Right renal pelvis (tissue), 4 donors: ENCODE measurements at places on chromosomes 13 and 19.

DNA sequence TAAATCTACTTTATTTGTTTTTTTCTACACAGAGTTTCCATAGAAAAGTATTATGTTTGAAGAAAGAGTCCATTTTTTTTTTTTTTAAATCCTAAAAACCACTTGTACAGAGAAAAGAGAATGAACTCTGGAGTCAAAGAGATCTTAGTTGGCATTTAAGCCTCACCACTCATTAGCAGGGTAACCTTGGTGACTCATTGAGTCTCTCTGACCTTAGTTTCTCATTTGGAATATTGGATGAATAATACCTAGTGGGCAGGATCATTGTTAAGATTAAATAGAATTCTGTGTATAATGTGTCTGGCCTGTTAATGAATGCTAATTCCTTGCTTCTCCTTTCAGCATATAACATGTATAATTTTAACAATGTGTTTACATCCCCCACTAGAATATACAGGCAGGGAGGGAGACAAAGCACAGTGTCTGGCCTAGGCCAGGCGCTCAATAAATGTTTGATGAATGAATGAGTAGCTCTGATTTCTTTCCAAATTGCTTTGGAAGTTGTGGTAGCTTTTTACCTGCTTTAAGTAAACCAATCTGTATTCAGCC lies 48.7 kb upstream of the MYCBP2 start:
- DNase-seq = no peak

- no peak for DNase-seq
Measured at GRCh38 chr19:35458731-35459391, 10.8 kb downstream of the FFAR2 start.

GRCh38 chr19:46634656-46635218 lies 1.3 kb downstream of the GNG8 start:
- no peak for DNase-seq

DNA sequence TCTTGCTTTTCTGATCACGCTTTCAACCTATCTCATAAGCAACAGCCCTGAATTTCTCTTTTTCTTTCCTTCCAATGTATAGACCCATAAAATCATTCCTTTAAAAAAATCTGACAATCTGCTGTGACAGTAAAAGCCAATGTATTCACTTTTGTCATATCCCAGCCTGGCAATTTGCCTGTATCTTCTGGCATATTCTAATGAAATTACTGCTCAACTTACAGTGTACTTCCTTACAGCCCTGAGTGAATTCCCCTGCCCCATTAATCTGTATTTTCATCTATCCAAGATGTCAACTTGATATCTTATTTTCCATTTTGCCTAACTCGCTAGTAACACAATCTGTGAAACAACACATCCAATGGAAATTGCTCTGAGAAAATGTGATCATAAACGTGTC lies 18.0 kb upstream of the SERP2 start:
- DNase-seq = no peak

DNA sequence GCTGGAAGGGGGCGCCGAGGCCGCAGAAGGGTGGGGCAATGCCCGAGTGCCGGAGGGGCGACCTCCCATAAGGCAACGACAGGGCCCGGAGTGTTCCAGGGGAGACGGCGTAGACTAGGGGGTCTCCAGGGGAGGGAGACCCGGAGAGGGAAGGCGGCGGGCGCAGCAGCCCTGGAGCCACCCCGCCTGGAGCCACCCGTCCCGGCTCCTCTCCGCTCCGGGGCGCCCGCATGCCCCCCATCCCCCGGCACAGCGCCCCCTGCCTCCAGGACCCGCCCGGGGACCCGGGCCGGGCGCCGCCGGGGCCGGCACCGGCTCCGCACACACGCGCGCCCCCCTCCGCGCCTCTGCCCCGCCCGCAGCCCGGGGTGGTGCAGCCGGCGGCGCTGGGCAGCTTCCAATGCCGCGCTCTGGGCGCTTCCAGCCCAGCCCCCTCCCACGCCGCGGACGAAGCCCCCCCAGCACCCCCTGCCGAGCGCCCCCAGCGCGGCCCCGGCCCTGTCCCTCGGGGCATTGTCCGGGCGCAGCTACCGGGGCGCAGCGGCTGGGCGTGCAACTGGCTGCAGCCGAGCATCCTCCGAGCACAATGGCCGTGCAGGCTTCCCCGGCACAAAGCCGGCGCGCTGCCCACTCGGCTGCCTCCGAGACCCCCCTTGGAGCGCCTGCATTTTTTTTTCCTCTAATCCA lies 519 bp downstream of the PTPRS start:
- no peak for DNase-seq

DNA sequence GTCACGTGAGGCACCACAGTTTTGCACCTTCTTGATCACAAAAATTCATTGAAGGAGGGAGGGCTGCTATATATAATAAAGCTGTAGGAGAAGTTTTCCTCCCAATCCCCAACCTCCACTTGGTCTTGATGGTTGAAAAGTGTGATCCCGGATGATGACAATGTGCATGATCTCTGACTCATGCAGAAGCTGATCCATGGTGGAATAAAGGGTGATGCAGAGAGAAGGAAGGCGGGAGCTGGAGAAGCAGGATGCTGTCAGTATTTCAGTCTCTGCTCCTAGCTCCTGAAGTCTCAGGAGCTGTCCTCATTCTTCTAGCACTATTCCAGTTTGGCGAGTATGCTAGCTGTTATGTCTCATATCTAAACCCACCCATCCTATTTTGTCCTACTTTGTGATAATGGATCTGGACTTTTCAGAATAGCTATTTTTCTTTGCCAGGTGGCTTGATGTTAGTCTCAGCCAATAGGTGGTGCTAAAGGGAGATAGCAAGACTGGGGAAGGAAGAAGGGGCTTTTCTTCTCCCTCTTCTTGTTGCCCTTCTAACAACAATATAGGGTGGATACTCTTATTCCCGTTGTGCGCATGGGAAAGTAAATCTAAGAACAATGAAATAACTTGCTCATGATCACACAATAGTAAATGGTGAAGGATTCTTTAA lies 65.6 kb upstream of the HTR2A start:
- DNase-seq = no peak

GRCh38 chr19:40598121-40598917 lies 2.9 kb upstream of the LTBP4 start:
- peak; percentile 97 for DNase-seq

DNA sequence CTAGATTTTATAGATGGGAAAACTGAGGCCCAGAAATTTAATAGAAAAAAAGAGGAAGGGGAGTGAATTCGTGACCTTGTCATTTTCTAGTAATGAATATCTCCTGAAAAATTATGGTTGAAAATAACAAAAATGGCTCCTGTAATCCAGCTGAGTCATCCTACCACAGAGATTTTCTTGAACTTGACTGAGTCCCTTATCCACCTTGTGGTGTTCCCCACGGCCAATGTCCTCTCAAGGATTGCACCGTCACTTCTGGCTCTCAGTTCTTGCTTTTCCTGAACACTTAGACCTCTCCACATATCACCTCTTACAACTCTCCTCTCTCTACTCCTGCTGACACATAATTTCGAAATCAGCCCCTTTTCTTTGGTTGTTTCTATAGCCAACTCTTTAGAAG lies 1.2 kb upstream of the KATNAL1 start:
- DNase-seq = no peak

- DNase-seq = no peak
Measured at GRCh38 chr13:61413572-61414535, 1.8 kb downstream of the PCDH20 start.

DNA sequence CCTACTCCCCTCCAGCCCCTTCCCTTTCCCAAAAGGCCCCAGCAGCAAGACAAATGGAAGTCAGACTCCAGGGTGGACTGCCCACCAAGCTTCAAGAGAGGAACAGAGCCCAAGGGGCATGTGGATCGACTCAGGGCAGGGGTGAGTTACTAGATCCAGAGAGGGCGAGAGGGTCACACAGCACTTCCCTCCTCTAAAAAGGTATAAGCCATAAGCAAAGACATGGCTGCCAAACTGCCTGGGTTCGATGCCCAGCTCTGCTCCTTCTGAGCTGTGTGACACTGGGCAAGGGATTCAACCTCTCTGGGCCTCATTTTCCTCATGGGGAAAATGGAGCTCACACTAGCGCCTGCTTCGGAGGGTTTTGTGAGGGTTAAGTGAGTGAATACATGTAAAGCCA lies 3.8 kb downstream of the PPP1R14A start:
- DNase-seq = no peak

- no peak for DNase-seq
Measured at GRCh38 chr13:46858163-46858562, 38.7 kb downstream of the HTR2A start.

GRCh38 chr19:50242581-50242980 lies 39.2 kb downstream of the MYH14 start:
- no peak for DNase-seq

DNA sequence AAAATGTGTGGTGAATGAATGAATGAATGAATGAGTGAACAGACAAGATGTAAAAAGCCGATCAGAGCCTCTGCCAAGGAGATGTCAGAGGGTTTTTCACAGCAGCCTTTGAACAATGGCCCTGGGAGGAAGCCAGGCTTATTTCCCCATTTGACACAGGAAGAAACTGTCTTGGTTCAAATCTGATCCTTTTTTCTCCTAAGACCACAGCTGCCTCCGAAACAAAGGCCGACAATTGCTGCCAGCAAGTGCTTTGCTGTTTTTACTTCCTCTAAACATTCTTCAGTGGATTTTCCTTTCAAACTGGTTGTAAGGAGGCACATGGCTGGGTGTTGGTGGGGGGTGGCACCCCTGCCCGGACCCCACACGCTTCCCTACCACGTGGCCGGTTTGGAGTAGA lies 44.2 kb upstream of the HOMER3 start:
- no peak for DNase-seq

DNA sequence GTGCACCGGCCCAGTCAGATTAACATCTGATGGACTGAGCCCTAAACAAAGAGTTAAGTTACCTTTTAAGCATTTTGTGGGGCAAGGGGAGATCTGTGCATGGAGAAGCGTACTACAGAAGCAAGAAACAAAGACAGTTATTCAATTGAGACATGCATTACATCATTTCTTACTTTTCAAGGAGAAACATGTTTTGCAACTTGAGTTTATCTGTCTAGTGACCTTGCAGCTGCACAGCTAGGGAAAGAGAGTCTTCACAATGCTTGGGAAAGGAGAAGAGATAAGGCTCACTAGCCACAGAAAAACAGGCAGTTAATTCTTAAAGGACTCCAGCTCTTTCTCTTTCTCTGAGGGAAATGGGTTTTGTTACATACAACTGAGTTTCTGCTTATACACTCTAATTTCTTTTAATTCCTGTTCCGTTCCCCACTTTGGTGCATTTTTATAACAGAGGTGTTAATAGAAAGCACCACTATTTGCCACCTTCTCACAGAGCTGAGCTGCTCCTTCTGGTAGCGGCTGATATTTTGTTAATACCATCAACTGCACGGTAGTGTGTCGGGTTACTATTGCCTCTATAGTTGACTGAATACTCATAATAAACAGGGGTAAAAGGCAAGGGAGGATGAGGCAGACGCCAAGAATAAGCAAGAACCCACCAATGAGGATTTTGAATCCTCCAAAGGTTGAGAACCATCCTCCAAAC lies 55.9 kb downstream of the ZNF431 start:
- DNase-seq = no peak

DNA sequence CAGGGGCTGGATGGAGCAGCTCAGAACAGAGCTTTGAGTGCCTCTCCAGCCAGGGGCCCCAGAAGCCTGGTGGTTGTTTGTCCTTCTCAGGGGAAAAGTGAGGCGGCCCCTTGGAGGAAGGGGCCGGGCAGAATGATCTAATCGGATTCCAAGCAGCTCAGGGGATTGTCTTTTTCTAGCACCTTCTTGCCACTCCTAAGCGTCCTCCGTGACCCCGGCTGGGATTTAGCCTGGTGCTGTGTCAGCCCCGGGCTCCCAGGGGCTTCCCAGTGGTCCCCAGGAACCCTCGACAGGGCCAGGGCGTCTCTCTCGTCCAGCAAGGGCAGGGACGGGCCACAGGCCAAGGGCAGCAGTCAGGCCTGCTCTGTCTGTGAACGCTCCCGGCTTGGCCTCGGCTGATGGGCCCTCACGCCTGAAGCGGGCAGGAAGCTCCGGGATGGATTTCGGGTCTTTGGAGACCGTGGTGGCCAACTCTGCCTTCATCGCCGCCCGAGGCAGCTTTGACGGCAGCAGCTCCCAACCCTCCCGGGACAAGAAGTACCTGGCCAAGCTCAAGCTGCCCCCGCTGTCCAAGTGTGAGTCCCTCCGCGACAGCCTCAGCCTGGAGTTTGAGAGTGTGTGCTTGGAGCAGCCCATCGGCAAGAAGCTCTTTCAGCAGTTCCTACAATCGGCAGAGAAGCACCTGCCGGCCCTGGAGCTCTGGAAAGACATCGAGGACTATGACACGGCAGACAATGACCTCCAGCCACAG lies at the start of gene GRK1:
TSS of gene GRK1 (plus strand) at position 269 of the 751 bp plus-strand sequence. CDS start at position 437, 168 bp downstream.
- no peak for DNase-seq

DNA sequence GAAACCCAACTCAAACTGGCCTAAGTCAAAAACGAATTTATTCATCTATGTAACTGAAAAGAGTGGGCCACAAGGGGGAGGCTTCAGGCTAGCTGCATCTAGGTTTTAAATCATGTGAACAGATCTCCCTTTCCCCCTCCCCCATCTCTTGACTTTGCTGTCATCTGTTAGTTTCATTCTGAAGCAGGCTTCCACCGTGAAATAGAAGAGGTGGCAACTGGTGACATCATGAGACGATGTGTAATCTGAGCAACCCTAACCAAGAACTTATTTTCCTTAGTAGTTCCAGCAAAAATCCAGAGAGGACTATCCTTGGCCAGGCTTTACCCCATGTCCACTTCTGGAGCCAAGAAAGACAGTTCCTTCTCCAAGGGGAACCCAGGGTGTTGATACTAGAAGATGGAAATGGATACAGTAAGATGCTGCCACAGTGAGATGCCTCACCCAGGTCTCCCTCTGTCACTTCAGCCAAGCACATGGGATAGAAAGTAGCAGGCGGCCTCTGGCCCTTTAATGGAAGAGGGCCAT lies 9.4 kb downstream of the SAMD4B start:
- DNase-seq = no peak

DNA sequence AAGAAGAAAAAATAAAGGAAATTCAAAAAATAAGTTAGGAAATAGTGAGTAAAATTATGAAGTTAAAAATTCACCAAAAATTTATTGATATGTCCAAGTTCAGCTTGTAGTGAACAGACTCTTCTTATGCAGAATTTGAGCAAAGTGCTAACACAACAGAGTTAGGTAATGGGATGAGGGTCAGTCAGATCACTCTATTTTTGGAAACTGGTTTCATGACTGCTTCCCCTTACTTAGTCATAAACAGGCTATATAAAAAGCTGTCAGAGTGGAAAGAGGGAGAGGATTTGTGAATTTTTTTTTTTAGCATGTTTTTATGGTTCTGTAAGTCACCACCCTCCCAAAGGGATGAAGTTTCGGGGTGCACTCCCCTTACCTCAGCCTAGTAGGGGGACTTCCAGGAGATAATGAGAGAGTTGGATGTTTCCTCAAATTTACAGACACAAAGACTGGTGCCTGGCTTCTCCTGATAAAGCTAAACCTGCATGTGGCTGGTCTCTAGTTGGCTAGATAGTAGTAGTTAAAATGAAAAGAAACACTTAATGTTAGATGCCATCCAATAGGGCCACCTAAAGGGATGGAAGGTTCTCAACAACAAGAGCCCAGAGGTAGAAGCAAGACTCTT lies 4.5 kb downstream of the CPB2 start:
- no peak for DNase-seq
